ENCODE measurements at places on chromosomes 11 and 22.

- no peak for DNase-seq
These were observed 656 bp downstream of the SRRD start for GRCh38 chr22:26484360-26484706.

GRCh38 chr11:129323896-129324502 lies 51.6 kb upstream of the BARX2 start:
- no peak for DNase-seq

GRCh38 chr11:396948-397548 lies 3.0 kb downstream of the PKP3 start:
- DNase-seq, result no peak

- DNase-seq, result no peak
These were observed 1817.7 kb downstream of the LRRC4C start for GRCh38 chr11:39641751-39642150.

DNA sequence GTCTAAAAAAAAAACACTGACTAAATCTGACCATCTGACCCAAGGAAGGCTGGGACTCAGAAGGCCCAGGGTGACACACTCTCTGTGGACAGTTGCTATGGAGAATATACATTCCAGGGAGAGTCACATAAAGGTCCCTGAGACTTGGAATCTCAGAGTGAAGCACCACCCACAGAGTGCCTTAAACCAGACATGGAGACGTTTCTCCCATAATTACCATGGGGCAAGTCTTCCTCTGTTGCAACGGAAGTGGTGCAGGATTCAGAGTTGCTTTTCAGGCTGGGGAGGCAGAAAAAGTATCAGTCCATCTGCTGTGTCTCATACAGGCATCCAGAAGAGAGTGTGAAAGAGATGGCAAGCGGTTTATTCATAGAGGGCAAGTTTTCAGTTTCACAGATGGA lies 58.7 kb upstream of the SLN start:
- no peak for DNase-seq

GRCh38 chr11:131179836-131180235 lies 190.6 kb upstream of the NTM start:
- DNase-seq, result no peak

- DNase-seq, result peak; percentile 95
These were observed 29.1 kb downstream of the MAP6 start for GRCh38 chr11:75639762-75640181.

DNA sequence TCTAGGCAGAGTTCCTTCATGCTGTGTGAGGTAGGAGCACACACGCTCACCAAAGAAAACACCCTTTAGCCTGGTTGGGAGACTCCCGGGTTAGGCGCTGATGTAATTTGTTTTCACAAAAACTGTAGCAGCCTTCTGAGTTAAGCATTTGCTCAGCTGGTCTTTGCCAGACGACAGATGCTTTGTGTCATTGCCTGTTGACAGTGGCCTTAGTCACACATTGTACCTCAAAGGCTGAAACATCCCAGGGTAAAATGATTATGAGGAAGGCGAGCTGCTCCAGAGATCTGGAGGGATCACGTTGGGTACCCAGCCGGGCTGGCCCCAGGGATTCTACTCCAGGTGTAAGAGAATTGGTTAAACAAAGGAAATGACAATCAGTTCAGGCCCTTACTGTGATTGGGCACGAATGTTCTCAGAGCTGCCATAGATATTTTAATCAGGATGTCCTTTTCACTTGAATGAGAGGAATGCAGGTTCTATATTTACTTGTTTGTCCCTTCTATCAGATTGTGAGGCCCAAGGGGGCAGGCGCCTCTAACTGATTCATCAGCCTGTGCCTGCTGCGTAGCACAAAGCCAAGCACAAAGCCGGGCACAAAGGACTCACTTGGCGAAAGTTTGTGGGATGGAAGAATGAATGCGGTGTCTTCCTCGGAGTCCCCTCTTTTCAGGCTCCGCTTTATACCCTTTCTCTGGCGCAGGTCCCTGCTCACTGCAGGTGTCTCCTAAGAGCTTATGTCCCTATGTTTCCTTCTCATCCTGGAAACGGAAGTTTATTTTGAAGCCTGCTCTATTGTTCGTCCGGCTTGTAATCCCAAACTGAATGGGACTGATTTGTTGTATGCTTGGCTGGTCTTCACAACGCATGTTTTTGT lies 47.1 kb downstream of the ADM start:
- DNase-seq, result peak; percentile 81

DNA sequence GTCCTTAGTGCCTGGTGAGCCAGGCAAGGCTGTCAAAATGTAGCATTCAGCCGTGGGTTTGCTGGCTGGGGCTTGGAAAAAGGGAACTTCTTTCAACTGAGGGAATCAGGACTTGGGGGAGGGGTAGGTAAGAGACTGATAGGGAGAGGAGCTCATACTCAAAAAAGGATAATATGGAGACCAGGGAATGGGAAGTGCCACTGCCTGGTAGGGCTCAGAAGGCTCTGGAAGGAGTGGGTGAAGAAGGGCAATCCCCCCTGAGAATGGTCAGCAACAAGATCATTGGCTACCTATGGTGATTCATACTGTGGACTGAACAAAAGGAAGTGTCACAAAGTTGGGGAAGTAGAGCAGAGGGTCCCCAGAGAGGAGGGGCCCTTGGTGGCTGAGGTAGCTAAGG lies 1.9 kb downstream of the CNGA4 start:
- DNase-seq, result no peak

- DNase-seq, result no peak
These were observed 37.0 kb downstream of the PDE2A start for GRCh38 chr11:72637198-72637597.

DNA sequence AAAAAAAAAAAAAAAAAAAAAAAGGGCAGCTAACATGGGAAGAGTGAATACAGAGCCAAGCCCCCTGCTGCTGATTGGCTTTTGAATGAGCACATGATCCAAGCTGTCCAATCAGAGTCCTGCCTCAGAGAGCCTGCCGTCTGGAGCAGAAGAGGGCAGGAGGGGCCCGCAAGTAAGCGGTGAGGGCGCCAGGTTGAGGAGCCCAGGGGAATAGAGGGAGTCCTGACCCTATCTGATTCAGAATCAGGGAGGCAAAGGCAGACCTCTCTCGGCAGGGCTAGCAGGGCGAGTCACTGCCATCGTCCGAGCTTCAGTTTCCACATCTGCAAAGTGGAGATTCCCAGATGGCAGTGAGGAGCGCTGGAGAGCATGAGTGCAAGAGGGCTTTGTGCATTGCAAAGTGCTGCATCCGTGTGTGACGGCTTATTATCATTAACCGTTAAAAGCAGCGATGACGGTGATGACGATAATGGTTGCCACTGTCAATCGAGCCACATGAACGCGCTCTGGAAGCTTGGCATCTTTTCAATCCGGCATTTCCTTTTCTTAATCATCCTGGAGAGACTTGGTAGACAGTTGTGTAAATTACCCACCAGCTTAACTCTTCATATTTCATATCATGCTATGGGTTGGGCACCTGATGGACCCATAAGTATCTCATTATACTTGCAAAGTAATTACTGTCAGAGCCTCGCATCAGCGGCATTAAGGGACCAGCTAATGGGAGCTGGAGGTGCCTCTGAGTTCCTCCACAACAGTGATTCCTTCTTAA lies 68.6 kb upstream of the ATXN10 start:
- DNase-seq, result no peak

DNA sequence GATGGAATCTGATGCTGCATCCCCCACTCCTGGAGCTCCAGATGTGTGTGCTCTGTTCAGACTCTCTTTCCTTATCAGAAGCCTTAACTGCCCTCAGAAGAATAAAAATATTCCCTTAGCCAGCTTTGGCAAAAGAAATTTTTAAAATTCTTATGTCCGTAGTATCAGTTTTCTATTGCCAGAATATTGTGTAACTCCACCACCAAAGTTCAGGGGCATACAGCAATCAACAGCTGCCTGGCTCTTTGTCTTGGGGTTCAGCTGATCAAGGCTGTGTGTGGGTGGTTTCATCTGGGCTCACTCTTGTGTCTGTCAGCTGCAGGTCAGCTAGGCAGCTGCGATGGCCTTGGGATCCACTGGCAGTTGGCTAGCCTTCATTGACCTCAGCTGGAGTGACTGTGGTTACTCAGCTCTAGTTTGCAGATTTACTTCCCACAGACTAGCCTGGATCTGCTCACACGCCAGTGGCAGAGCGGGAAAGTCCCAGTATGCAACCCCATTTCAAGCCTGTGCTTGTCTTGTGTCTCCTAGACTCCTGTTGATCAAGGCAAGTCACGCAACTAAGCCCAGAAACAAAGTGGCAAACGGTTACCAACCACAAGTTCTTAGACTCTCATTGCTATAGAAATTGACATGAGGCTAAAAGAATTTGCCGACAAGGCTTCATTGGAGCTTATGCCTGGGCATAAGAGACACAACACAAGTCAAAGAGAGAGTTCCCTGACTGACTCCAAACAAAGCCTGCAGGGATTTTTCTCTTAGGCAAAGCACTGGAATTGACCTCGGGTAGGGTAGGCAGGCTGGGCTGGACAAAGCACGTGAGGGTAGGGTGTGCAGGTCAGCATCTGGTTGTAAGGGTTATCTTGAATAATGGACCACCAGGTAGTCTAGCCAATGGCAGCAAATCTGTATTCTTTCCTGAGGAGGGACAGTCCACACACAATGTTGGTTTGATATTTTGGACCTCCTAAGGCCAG lies 7.5 kb downstream of the TMEM138 start:
- no peak for DNase-seq

- DNase-seq, result no peak
These were observed 18.9 kb downstream of the PRDM11 start for GRCh38 chr11:45165386-45165785.

GRCh38 chr11:130727157-130728119 lies 188.8 kb downstream of the SNX19 start:
- no peak for DNase-seq

DNA sequence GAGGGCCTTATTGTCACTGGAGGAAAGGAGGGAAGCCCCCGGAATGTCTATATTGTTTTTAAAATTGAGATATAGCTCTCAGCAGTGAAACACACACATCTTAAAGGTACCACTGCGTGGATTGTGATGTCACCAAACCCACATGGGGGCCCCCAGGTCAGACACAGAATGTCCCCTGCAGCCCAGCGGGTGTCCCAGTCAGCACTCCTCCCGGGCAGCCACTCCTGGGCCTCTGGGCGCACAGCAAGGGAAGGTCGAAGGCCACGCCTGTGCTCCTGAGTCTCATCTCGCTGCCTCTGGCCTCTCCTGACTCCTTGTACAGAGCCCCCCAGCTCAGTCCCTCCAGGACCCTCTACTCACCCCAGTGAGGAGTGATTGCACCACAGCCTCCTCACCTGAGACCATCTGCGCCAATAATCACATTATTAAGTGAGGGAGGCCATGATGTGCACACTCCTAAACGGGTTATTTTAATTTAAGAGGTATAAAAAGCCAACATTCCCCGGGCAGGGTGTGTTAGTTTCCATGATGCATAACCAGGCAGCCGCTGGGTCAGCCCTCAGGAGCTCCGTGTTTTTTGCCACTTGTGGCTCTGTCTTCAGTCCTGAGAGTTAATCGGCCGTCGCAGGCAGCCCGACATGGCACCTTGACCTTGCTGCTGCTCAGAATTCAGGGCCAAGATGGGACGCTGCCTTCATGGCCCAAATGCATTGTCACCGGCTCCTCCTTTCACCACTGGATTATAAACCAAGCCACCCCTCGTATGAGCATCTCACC lies 1089.3 kb downstream of the BRD1 start:
- DNase-seq, result no peak

- DNase-seq, result no peak
These were observed 173.7 kb downstream of the ADAMTS15 start for GRCh38 chr11:130622141-130622542.

DNA sequence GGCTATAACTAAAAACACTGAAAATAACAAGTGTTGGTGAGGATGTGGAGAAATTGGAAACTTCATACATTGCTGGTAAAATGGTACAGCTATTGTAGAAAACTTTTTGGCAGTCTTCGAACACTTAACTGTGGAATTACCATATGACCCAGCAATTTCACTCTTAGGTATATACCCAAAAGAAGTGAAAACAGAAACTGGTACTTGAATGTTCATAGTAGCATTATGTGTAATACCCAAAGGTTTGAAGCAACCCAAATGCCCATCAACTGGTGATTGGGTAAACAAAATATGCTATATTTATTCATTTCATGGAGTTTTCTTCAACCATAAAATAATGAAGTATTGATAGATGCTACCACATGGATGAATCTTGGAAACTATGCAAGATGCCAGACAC lies 40.8 kb upstream of the FTH1 start:
- no peak for DNase-seq
